Neural progenitor cell (in vitro differentiated cells): ENCODE measurements at places on chromosomes 7 and 10.

GRCh38 chr7:156969972-156970420 is 20.5 kb downstream of the NOM1 start:
- DNase-seq: no peak

DNA sequence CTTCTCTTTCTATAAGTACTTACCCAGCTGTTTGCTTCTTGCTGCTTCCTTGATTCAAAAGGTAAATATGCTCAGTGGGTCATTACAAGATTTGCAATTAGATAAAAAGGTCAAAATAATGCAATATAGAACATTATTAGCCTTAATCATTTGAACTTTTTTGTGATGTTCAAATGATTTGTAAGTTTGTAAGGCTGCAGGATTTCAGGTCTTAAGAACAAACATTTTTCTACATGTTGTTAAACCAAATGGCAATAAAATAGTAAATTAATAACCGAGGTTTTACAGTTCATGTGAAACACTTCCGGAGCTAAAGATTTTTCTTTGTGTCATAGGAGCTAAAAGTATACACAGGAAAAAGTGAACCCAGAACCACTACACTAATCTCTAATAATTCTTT is 16.2 kb upstream of the SCIN start:
- no peak for DNase-seq

DNA sequence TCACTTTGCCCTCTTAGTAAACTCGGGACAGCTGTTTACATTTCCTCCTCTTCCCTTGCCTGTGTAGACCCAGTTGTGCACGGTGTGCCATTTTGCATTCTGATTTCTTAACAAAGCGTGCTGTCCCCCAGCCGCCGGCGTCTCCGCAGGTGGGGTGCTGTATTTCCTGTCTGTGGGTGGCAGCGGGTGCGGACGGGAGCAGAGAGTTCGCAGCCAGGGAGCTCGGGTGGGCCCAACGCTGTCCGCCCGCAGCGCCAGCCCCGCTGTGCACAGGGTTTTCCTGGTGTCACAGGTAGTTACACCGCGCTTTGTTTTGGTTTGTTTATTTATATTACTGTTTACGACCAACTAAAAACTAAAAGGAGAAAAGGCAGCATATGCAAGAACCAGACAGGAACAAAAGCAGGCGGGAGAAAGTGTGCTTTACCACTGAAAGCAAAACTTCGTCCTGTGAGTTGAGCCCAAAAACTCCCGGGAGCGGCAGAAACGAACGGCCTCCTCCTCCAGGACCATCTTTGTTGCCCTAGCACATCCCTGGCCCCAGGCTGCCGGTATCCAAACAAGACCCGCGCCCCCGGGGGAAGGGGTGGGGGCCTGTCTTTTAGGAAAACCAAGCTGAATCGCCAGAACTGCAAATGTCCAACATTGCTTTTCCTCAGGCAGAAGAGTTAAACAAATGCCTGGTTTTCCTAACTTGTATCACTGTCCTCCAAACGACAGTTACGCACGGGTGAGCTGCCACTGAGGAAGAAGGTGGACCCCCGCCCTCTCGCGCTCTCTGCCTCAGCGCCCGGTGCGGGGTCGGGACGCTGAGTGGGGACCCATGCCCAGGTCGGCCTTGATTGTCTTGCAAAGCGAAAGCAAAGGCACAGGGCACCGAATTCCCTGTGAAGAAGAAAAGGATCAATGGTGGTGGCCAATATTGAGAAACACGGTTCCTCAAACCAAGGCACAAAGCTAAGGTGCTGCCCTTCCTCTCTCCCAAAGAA is 45.9 kb upstream of the DRGX start:
- DNase-seq: no peak

- no peak for DNase-seq
Observed at GRCh38 chr10:71437537-71438092, 40.9 kb downstream of the CDH23 start.

- DNase-seq: no peak
Observed at GRCh38 chr7:152347888-152348287, 87.9 kb downstream of the KMT2C start.

- no peak for DNase-seq
Observed at GRCh38 chr7:128052404-128052803, 21.2 kb upstream of the LRRC4 start.

GRCh38 chr10:4633186-4633585 is 192.8 kb upstream of the AKR1E2 start:
- no peak for DNase-seq

- no peak for DNase-seq
Observed at GRCh38 chr10:26481914-26482550, 43.9 kb downstream of the APBB1IP start.

DNA sequence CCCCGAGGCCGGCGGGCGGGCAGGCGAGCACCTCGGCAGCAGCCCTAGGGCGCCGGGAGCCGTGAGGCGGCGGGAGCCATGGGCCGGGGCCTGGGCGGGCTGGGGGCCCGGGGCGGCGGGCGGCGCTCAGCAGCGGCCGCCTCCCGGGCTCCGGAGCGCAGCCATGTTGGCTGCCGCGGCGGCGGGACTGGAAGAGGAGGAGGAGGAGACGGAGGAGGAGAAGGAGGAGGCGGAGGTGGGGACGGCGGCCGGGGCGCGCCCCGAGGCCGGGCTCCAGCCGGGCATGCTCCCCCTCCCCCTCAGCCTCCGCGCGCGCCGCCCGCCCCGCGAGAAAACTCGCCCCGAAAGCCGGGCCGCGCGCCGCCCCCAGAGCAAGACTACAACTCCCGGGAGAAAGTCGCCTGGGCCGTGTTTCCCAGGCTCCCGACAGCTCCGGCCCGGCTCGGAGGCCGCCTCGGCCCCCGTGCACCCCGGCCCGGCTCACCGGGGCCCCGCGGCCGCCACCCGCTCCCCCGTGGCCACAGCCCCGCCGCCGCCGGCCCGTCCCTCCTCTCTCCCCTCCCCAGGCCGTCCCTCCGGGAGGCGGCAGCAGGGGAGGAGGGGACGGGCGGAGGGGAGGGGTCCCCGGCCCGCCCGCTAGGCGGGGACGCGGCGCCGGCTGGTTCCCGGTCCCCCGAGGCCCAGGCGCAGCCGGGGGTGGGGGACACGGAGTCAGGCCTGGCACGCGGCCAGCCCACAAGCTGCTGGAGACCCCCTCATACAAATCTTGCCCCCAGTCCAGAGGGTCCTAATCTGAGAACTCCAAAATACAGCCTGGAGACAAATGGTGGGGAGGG is at the start of gene DLG5:
Gene DLG5, minus strand, starts transcription at position 190 of the 836 bp plus-strand sequence. CDS start 235 bp downstream, outside the sequence.
- peak; percentile 76 for DNase-seq

GRCh38 chr10:59894114-59894513 is 12.2 kb downstream of the CCDC6 start:
- DNase-seq: no peak

GRCh38 chr7:100221767-100222444 is 2.2 kb downstream of the PVRIG start:
- no peak for DNase-seq

- DNase-seq: peak; percentile 31
Observed at GRCh38 chr7:116687801-116688201, 15.8 kb downstream of the MET start.

- no peak for DNase-seq
Observed at GRCh38 chr10:96299383-96299782, 4.9 kb upstream of the DNTT start.

GRCh38 chr10:116880716-116881482 is 31.6 kb downstream of the ENO4 start:
- peak; percentile 56 for DNase-seq

DNA sequence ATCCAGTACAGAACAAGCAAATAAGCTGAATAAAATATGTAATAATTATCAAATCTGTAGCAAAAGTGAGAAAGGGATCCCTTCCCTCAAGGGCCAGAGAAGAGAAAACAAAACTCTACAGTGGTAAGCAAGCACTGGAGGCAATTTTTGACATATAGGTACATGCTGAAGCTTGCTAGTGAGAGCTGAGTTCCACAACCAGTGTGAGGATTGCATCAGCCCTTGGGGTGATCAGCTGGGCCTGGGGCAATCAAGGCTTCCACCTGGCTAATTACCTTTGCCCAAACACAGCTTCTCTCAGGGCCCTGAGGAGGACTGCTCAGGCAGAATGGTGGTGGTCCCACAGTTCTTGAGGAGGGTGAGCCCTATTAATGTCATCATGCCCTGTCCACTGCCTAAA is 134.4 kb upstream of the DLX6 start:
- DNase-seq: no peak

GRCh38 chr10:3054851-3055199 is 12.5 kb upstream of the PFKP start:
- no peak for DNase-seq

DNA sequence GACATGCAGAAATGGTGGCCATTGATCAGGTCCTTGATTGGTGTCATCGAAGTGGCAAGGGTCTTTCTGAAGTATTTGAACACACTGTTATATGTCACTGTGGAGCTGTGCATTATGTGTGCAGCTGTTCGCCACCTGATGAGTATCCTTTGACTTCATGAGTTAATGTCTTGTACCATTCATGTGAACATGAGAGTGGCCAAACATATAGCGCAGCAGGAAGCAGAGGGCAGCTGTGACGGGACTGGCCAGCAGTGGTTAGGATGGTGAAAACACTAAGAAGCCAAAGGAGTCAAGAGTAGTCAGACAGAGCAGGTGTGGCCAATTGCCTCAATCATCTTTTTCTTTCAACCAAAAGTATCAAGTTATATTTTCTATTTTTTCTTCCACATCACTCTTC is 167.4 kb downstream of the IMMP2L start:
- no peak for DNase-seq

DNA sequence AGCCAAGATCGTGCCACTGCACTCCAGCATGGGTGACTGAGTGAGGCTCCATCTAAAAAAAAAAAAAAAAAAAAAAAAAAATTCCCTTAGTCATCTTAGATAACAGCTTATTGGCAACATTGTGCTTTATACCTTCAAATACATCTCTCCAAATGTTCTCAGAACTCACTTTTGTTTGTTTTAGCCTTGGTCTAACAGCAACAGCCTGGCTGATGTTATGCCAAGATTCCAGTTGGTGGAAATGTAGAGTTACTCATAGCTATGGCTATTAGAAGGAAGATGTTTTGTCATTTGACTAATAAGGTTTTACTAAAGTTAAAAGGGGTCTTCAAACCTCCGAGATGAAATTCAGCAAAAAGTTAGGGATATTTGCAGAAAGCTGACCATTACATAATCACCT is 481.4 kb downstream of the NEBL start:
- no peak for DNase-seq

- no peak for DNase-seq
Observed at GRCh38 chr10:97034958-97035769, 150.6 kb downstream of the SLIT1 start.

DNA sequence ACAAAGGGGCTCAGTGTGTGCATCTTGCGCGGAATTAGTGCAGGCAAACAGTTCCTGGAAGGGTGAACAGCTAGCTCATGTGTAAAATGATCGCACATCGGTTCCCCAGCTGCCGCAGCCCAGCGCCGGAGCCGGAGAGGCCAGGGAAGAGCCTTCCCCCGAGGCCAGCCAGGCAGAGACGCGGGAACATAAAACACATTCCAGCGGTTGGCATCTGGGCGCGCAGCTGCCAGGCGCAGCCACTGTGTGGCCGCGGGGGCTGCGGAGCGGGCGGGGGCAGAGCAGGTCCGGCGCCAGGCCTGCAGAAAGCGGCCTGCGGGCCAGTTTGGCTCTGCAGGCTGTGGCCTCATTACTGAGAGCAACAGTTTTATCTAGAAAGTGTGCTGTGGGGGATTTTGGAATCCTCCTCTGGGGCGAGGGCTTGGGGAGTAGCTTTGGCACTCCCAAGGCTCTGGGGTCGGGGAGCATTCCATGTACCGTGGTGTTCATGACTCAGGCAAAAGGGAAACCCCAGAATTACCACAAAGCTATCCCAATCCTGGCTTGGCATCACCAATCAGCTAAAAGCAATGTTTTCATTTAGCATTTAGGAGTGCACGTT is 74.3 kb downstream of the SAMD9 start:
- peak; percentile 80 for DNase-seq

DNA sequence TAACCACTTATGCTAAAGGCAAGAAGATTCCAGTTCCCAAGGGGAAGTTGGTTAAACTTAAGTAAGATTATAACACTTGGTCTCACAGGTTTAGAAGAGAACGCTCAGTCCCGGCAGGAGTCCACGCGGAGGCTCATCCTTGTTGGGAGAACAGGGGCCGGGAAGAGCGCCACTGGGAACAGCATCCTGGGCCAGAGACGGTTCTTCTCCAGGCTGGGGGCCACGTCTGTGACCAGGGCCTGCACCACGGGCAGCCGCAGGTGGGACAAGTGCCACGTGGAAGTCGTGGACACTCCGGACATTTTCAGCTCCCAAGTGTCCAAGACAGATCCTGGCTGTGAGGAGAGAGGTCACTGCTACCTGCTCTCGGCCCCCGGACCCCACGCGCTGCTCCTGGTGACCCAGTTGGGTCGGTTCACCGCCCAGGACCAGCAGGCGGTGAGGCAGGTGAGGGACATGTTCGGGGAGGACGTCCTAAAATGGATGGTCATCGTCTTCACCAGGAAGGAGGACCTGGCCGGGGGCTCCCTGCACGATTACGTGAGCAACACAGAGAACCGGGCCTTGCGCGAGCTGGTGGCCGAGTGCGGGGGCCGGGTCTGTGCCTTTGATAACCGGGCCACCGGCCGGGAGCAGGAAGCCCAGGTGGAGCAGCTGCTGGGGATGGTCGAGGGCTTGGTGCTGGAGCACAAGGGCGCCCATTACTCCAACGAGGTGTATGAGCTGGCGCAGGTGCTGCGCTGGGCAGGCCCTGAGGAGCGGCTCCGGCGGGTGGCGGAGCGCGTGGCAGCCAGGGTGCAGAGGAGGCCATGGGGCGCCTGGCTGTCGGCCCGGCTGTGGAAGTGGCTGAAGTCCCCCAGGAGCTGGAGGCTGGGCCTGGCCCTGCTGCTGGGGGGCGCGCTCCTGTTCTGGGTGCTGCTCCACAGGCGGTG is 3.8 kb downstream of the GIMAP1 start:
- no peak for DNase-seq

DNA sequence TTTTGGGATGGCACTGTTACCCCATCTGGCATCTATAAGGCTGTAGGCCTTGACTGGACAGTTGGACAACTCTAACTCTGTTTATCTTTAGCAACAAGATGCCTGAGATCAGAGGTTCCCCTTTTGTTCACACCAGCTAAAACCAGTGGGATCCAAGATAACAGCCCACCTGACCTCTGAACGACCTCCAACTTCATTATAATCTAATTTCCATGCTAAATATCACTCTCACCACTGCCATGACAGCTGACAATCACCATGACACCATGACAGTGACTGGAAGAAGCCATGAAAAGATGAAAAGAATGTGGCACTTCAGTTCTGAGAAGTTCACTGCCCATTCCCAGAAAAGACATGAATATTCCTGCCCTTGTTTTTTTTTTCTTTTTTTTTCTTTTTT is 281.4 kb upstream of the TAC1 start:
- no peak for DNase-seq

DNA sequence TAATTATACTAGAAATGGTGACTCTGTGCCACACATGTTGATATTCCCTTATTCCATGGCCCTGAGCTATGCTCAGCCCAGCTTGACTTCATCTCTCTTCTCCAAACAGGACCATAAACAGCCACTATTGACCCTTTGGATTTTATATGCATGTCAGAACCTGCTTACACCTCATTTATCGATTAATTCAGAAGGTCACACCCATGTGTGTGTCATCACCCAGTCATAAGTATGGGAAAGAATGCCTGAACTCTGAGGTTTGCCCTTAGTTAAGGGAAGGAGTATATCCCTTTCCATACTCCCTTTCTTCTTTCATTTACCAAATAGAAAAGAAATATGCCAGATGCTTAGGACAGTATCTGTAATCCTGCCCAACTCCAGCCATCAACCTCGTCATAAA is 602.3 kb downstream of the SORCS3 start:
- DNase-seq: no peak

GRCh38 chr7:141956084-141956483 is 9.3 kb upstream of the CLEC5A start:
- no peak for DNase-seq
